ENCODE measurements at places on chromosomes 11 and 22. TPM values are rescaled to one million over a fixed set of nuclear protein-coding genes. Genes with fewer than 3 reads are reported as not detected.
A peak's percentile ranks its signal among the peaks of the same experiment; 100 is the strongest.

GRCh38 chr11:94196363-94196762, 67.7 kb downstream of the PANX1 start:
- H3K4me3 ChIP-seq, result no peak overlapping the region
- DNase-seq, result peak; percentile 75
- no peaks in the 10 kb centered on the region for H3K36me3 ChIP-seq
- peaks cover 14% of the 10 kb centered on the region for H3K4me1 ChIP-seq
- H3K27ac ChIP-seq, result no peak overlapping the region
- no peaks in the 10 kb centered on the region for H3K27me3 ChIP-seq

- H3K27me3 ChIP-seq, result peaks cover 98% of the 10 kb centered on the region
- no peaks in the 10 kb centered on the region for H3K4me1 ChIP-seq
- no peak overlapping the region for H3K4me3 ChIP-seq
- no peak overlapping the region for H3K27ac ChIP-seq
- DNase-seq, result no peak
- no peaks in the 10 kb centered on the region for H3K36me3 ChIP-seq
These were observed 86.3 kb upstream of the NNMT start for GRCh38 chr11:114209904-114210303.

GRCh38 chr11:62605902-62606301, 4.2 kb upstream of the MTA2 start:
- DNase-seq, result no peak
- H3K4me3 ChIP-seq, result no peak overlapping the region
- no peak overlapping the region for H3K27ac ChIP-seq
- no peaks in the 10 kb centered on the region for H3K27me3 ChIP-seq

GRCh38 chr22:48287031-48287430, 1524.6 kb downstream of the TBC1D22A start:
- no peak for DNase-seq
- no peaks in the 10 kb centered on the region for H3K36me3 ChIP-seq
- H3K27ac ChIP-seq, result no peak overlapping the region
- peaks cover 46% of the 10 kb centered on the region for H3K27me3 ChIP-seq
- H3K4me3 ChIP-seq, result no peak overlapping the region

DNA sequence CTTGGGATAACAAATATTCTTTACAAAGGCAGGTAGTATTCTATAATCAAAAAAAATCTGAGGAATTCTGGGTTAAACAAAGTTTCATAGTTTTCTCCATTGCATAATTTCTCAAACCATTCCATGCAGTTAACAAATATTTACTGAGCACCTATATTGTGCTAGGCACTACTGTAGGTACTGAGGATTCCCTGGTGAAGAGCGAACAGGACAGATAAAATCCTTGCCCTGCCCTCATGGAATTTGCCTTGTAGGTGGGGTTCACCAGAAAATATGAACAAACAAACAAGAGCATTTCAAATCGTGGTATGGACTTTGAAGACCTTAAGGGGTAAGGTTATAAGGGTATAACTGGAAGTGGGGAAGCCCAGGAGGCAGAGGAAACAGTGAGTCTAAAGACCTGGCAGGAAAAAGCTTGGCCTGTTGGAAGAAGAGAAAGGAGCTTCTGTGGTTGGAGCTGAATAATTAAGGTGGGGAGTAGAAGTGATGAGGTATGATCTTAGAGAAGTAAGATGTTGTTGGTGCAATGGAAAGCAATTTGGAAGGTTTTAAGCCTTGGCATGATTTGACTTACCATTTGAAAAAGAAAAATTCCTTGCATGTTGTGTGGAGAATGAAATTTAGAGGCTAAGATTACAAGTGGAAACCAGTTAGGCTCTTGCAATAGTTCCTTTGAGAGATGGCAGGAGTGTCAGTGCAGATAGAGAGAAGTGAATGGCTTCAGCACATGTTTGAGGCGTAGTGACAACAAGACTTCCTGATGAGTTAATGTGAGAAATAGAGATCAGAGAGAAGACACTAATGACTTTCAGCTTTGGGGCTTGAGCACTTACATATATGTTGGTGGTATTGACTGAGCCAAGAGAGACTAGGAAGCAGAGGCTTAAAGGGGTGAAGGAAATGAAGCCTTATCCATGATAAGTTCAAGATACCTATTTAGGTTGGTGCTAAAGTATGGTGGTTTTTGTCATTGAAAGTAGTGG, 55.7 kb upstream of the PICALM start:
- H3K4me3 ChIP-seq, result no peak overlapping the region
- H3K36me3 ChIP-seq, result no peaks in the 10 kb centered on the region
- DNase-seq, result no peak

The NXPE2 gene
- not detected for total RNA-seq

The CRYBB1 gene
- not detected for total RNA-seq

The PLXNB2 gene
- 250 TPM for total RNA-seq

The MMP27 gene
- not detected for total RNA-seq

The SLC22A9 gene
- total RNA-seq, result not detected

Data from PC-9 (cell line).